ENCODE measurements at places on chromosomes 5 and 9. TPM values are rescaled to one million over a fixed set of nuclear protein-coding genes. Genes with fewer than 3 reads are reported as not detected.

The SPINK7 gene
- not detected for total RNA-seq

The PCDHGB3 gene
- not detected for total RNA-seq

The EQTN gene
- total RNA-seq: not detected

The SPATA31D1 gene
- total RNA-seq: not detected

The SPINK13 gene
- total RNA-seq: not detected

The IFNA2 gene
- not detected for total RNA-seq

GRCh38 chr9:135961811-135962695, 880 bp upstream of the UBAC1 start:
- no peaks in the 10 kb centered on the region for H3K36me3 ChIP-seq
- peaks cover 21% of the 10 kb centered on the region for H3K4me1 ChIP-seq
- no peaks in the 10 kb centered on the region for H3K27me3 ChIP-seq
- H3K4me3 ChIP-seq: peak overlapping the region; percentile 64

- H3K27me3 ChIP-seq: peaks cover 41% of the 10 kb centered on the region
- H3K36me3 ChIP-seq: peaks cover 4% of the 10 kb centered on the region
- no peaks in the 10 kb centered on the region for H3K4me1 ChIP-seq
- no peak overlapping the region for H3K4me3 ChIP-seq
- DNase-seq: no peak
These were observed 20.4 kb upstream of the NFIL3 start for GRCh38 chr9:91443994-91444392.

DNA sequence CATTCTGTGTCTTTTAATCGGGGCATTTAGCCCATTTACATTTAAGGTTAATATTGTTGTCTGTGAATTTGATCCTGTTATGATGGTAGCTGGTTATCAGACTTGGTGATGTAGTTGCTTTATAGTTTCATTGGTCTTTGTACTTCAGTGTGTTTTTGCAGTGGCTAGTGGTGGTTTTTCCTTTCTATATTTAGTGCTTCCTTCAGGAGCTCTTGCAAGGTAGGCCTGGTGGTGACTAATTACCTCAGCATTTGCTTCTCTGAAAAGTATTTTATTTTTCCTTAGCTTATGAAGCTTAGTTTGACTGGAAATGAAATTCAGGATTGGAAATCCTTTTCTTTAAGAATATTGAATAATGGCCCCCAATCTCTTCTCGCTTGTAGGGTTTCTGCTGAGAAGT, 156.9 kb downstream of the CNTLN start:
- H3K4me3 ChIP-seq: no peak overlapping the region
- H3K27ac ChIP-seq: no peak overlapping the region
- no peaks in the 10 kb centered on the region for H3K27me3 ChIP-seq
- no peak for DNase-seq
- no peaks in the 10 kb centered on the region for H3K36me3 ChIP-seq

DNA sequence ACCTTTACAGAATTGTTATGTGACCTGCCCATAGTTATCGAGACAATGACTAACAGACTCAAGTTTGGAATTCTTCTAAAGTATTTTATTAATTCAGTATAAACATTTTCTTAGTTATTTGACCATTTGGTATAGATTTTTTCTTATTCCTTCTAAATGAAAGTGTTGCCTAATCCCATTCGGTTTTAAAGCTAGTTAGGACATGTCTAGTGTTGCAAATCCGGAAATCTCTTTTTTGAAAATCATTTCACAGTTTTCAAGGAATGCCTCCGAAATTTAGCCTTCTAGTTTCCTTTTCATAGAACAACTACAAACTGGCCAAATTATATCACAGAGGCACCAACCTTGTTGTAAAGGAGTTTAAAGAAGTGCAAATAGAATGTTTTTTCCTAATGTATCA, 171.8 kb downstream of the XRCC4 start:
- no peak overlapping the region for H3K4me3 ChIP-seq
- H3K27ac ChIP-seq: no peak overlapping the region
- no peaks in the 10 kb centered on the region for H3K27me3 ChIP-seq

- H3K27me3 ChIP-seq: peaks cover 11% of the 10 kb centered on the region
- H3K36me3 ChIP-seq: no peaks in the 10 kb centered on the region
- H3K4me1 ChIP-seq: no peaks in the 10 kb centered on the region
- no peak overlapping the region for H3K4me3 ChIP-seq
- no peak for DNase-seq
- no peak overlapping the region for H3K27ac ChIP-seq
These were observed 198.2 kb downstream of the SAXO1 start for GRCh38 chr9:18834740-18835361.

GRCh38 chr9:129887334-129888292, 52.4 kb downstream of the USP20 start:
- peaks cover 71% of the 10 kb centered on the region for H3K36me3 ChIP-seq
- peaks cover 82% of the 10 kb centered on the region for H3K4me1 ChIP-seq

GRCh38 chr5:177546258-177546741, 8.1 kb downstream of the FAM193B start:
- peaks cover 11% of the 10 kb centered on the region for H3K36me3 ChIP-seq
- no peak overlapping the region for H3K4me3 ChIP-seq

DNA sequence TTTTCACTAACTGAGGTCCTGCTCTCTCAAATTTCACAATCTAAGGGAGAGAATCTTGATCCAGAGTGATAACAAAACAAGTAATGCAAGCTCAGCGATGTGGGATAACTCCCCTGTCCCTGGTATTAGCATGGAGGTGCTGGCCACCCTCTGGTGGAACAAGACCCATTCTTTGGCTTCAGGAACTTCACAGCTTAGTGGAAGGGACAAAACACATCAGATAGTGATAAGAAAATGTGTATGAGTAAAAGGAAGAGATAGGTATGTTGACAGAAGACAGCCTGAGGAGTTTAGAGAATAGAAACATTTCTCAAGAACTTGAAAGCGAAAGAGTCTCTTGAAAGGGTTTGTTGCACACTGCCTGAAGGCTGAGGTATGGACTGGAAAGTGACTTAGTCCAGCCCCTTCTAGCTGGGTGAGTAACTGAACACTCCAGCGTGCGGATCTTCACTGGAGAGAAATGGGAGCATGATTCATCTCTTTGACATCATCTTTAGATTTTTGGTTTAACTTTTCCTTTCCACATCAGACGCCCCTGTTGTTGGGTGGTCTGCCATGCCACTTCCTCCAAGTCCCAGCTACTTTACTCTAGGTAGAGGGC, 25.4 kb upstream of the ZSWIM6 start:
- H3K4me3 ChIP-seq: no peak overlapping the region
- H3K4me1 ChIP-seq: peaks cover 19% of the 10 kb centered on the region
- H3K36me3 ChIP-seq: no peaks in the 10 kb centered on the region
- no peaks in the 10 kb centered on the region for H3K27me3 ChIP-seq
- DNase-seq: no peak

DNA sequence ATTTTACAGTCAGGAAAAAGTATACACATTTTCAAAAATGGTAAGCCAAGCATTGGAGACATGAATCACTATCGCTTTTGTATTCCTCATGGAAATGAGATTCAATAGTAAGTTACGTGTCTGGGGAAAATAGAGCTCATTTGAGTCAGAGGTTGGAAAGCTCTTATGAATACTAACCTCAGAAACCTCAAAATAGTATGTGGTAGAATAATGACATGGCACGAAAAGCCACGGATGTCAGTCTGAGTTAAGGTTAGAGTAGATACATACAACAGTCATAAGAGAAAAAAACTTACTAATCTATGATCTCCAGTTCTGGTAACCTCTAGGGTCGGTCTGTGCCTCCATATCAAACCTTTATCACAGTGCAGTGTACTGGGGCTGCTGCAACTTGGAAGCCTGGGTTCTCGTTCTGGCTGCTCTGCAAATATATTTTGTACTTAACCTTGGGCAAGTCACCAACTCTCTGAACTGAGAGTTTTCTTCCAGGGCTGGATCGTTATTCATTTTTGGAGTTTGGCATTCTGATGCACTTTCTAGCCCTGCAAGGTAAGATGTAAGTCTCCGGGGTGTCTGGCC, 31.8 kb downstream of the MAP1B start:
- peaks cover 55% of the 10 kb centered on the region for H3K27me3 ChIP-seq
- DNase-seq: peak; percentile 9
- H3K27ac ChIP-seq: no peak overlapping the region

DNA sequence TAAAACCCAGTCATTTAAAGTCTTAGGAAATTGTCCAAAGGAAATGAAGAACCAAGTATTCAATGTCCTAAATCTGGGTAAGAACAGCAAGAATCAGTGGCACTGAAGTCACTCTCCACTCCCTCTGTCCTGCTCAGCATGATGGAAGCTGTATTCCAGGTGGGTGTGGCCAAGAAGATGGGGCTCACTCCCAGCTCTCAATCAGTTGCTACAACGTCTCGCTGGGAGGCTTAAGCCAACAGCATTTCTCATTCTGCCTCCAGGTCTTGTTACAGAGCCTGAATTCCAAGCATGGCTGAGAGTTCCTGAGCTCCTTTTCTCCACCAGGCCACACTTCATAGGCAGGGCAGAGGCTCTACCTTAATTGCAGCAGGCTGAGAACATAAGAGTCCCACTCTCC, 41.2 kb upstream of the TRIO start:
- DNase-seq: no peak
- no peak overlapping the region for H3K4me3 ChIP-seq
- no peak overlapping the region for H3K27ac ChIP-seq
- no peaks in the 10 kb centered on the region for H3K36me3 ChIP-seq

GRCh38 chr9:22111954-22112247, 102.8 kb upstream of the CDKN2B start:
- no peak for DNase-seq
- H3K4me3 ChIP-seq: no peak overlapping the region
- H3K27me3 ChIP-seq: peaks cover 65% of the 10 kb centered on the region
- H3K36me3 ChIP-seq: no peaks in the 10 kb centered on the region
- H3K4me1 ChIP-seq: peaks cover 4% of the 10 kb centered on the region

DNA sequence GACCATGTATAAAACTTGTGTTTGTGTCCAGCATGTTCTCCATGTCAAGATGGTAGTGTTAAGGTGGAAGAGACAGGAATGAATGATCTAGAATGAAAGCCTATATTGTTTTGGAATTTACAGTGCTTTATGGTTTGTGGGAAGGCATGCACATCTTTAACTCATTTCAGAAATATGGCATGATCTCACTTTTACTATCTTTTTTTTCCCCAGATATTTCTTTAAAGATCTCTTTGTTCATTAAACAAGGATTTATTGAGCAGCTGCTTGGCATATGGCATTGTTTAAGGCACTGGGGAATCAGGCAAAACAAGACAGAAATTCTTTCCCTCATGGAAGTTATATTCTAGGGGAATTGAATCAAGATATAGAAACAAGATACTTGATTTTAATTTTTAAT, 51.7 kb downstream of the SLC12A2 start:
- no peak overlapping the region for H3K4me3 ChIP-seq
- peaks cover 34% of the 10 kb centered on the region for H3K36me3 ChIP-seq
- no peak overlapping the region for H3K27ac ChIP-seq
- no peak for DNase-seq
- H3K27me3 ChIP-seq: no peaks in the 10 kb centered on the region

Measured in activated CD4-positive, alpha-beta T cell treated with anti-CD3 and anti-CD28 coated beads, Interleukin-2, amount 10 ng/mL, durations not matched to agents 7 days and 5 days (primary cell).